ENCODE measurements at places on chromosomes 1 and 21.

DNA sequence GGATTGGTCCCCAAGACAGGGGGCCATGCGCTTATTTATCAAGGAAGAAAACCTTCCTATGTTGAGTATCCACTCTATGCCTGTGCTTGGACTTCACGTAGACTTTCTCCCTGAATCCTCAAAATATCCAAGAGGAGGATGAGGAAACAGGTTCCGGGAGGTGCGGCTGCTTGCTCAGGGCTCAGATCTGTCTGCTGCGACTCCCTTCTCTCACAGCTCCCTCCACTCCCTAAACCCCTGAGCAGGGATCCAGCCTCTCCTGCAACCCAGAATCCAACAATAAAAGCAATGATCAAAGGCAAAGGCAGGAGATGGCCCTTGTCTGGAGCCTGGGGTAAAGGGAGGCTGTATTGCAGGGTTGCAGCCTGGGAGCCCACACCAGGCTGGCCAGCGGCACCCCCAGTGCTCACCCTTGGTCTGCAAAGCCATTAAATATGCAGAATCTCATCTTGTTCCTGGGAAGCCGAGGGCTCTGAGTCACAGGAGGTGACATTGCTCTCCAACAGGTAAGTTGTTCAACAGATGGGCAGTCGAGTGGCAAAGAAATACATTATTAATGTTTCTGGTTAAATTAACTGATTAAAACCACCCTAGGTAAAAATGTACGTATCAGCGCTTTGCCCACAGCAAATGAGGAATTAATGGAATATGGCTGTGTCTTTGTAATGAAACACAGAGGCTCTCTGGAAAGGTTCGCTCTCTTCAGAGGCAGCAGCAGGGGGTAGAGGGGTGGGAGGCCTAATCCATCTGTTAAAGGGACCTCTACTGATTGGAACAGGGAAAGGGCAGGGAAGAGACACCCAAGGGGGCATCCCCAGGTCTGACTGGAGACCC lies 111.5 kb downstream of the GRIK3 start:
- no peak for DNase-seq

- DNase-seq, result no peak
These were observed 51.2 kb downstream of the XKR8 start for GRCh38 chr1:28010969-28011368.

- no peak for DNase-seq
These were observed 187.3 kb upstream of the DMRTA2 start for GRCh38 chr1:50610563-50610962.

DNA sequence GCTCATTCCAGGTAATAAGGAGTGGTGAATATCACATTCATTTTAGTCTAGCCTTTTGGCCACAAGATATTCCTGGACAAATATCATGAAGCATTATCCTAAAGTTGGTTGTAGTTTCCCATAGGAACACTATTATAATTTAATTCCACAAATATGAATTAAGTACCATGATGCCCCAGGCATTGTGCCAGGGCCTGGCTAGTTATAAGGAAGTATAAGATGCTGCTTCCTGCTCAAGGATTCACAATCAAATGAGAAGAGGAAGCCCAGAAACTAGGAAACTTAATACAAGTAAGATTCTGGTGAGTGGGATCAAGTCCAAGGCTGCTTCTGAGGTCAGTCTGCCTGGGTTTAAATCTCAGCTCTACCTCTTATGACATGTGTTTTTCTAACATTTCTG lies 30.6 kb upstream of the ZP4 start:
- DNase-seq, result no peak

- no peak for DNase-seq
These were observed 16.0 kb upstream of the POU3F1 start for GRCh38 chr1:38062361-38063288.

DNA sequence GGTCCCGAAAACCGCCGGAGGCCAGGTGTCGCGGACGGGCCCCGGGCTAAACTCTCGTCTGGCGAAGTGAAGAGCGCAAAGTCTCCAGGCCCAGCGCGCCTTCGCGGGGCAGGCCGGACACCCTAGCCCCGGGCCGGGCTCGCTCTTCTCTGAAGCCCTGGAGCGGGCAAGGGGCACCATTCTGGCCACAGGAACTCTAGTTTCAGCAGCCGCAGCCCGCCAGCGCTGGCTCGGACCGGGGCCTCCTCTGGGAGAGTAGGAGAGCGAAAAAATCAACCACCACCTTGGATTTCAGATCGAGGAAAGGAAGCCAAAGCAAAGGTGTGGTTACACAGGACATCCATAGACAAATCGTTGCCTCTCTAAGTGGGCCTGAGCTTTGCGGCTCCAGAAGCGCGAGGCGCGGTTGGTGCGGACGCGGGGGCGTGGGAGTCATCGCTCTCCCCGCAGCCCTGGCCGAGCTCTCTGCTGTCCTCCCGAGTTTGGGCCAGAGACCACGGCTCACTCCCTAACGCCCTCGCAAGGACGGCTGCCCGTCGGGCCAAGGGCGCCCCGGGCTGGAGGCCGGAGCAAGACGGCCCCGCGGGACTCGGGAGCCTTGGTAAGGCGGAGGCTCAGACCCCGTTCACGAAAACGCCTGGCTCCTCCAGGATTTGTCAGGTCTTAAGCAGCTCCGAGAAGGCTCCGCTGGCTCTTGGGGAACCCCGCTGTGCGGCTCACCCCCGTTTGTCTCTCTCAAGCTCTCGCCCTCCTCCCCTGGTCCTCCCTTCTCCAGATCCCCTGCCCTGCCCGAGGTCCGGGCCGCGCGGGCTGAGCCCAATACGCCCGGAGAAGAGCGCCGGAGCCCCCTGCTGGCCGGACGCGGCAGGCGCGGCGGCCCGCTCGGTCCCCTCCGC lies 132.9 kb upstream of the DPYD start:
- DNase-seq, result peak; percentile 75

- DNase-seq, result no peak
These were observed 249.6 kb upstream of the BEND5 start for GRCh38 chr1:49026230-49026811.

GRCh38 chr1:35298464-35298863 lies 30.0 kb downstream of the ZMYM4 start:
- peak; percentile 64 for DNase-seq

- peak; percentile 26 for DNase-seq
These were observed 804.6 kb upstream of the CXADR start for GRCh38 chr21:16708101-16708835.

GRCh38 chr1:168499688-168500049 lies 44.1 kb downstream of the XCL2 start:
- no peak for DNase-seq

DNA sequence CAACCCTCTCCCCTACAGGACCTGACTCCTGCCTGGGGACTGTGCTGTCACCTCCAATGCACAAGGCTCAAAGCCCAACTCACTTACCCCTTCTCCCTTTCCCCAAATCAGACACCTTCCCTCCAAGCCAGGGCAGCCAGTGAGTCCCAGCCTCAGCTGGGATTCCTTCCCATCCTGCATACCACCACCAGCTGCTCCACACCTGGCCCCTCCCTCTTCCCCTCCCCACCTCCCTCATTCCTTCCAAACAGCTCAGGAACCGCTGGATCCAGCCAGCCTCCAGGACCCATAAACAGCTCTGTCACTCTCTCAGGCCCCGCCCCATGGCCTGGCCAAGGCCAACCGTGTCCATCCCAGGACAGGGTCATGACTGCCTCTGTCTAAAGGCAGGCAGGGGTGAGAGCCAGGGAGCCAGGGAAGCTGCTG lies 41.4 kb downstream of the ACOT7 start:
- no peak for DNase-seq

GRCh38 chr21:36255663-36256062 lies 64.3 kb upstream of the MORC3 start:
- DNase-seq, result no peak

DNA sequence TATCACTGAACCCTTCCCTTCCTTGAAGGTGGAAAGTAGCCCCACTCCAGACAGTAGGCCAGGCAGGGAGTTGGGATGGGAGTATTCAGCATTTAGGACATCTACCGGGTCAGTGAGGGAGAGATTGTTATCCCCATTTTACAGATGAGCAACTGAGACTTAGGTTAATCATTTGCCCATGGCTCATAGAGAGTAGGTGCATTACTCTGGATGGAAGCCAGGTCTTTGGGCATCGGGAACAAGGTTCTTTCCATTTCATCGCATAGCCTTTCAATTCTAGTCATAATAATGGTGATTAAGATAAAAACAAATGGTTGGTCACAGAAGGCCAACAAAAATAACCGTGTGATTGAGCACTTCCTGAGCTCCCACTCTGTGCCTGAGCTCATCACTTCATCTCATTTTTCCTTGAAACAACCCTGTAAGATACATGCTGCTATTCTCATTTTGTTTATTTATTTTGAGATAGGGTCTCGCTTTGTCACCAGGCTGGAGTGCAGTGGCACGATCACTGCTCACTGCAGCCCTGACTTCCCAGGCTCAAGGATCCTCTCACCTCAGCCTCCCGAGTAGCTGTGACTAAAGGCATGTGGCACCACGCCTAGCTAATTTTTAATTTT lies 64.8 kb downstream of the NAV1 start:
- peak; percentile 27 for DNase-seq

DNA sequence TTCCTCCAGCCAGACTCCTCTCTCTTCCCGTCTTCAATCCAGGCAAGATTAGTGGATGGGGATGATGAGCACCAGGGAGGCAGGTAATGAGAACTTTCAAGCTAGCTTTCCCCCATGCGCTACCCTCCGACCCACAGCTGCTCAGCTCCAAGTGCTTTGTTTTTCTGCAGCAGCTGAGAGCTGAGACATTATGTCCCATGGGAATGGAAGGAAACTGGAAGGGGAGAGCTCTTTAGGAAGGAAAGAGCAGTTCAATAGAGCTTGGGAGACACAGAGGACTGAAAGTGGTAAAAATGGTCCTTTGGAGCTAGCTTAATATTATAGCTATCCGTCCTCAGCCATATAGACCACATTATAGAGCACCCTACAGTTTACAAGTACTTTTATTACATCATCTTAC lies 39.8 kb downstream of the RAB3B start:
- DNase-seq, result no peak

- no peak for DNase-seq
These were observed 8.8 kb upstream of the TIAM1 start for GRCh38 chr21:31352836-31353235.

DNA sequence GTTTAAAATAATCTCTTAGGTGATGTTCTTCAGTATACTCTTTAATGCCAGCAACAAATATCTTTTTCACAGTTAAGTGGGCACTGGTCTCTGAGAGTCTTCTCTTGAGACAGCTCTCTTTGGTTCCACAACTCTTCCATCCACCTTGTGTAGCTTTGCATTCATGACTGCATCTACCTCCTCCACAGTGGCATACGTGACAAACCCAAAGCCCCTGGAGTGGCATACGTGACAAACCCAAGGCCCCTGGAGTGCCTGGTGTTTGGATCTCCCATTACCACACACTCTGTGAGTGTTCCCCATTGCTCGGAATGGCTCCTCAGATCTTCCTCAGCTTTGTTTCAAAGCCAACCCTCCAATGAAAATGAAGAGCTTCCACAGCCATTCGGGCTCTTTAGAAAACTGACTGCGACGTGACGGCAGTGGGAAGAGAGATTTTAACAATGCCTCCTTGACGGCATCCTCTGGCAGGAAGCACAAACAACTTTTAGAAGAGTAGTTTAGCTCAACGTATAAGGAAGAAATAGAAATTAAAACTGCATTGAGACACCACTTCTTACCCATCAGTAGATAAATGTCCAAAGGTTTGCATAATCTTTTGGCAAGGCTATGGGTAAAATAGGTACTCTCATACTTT lies 45.8 kb downstream of the SLC30A7 start:
- no peak for DNase-seq

- DNase-seq, result peak; percentile 11
These were observed 597.6 kb downstream of the ADGRL2 start for GRCh38 chr1:82398357-82398756.

- DNase-seq, result no peak
These were observed 13.5 kb downstream of the USP1 start for GRCh38 chr1:62450301-62450700.

DNA sequence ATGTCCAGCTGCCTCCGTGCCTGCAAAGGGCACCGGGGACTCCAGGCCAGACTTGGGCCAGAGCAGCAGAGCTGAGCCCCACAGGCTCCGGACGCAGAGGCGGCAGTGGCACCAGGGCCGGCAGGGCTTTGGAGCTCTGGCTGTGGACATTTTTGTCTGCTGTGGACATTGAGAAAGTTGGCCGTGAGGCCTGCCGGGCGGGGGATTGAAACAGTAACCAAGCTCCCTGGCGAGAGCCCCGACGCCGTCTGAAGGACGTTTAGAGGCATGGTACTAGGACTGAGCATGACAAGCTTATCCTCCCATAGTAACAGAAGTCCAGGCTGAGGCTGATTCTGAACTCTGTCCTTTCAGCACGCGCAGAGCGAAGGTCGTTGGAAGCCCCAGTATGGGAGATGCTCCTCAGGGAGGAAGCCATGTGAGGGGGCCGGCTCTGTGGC lies 323.8 kb downstream of the AMY1C start:
- DNase-seq, result no peak

DNA sequence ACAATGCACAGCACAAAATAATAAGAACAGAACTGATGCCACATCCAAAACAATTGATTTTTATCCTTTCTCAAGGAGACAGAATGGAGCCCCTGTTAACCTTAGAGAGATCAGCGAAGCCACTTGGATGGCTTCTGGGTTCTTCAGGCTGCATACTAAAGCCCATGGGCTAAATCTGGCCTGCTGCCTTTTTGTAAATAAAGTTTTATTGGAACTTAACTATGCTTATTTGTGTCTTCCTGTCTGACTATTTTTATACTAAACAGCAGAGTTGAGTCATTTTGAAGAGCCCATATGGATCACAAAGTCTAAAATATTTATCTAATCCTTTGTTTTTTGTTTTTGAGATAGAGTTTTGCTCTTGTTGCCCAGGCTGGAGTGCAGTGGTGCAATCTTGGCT lies 16.3 kb upstream of the PPM1J start:
- no peak for DNase-seq

GRCh38 chr1:105608713-105609112 lies 1447.8 kb upstream of the PRMT6 start:
- DNase-seq, result peak; percentile 43

- DNase-seq, result no peak
These were observed 3.9 kb downstream of the CD53 start for GRCh38 chr1:110876748-110877341.

DNA sequence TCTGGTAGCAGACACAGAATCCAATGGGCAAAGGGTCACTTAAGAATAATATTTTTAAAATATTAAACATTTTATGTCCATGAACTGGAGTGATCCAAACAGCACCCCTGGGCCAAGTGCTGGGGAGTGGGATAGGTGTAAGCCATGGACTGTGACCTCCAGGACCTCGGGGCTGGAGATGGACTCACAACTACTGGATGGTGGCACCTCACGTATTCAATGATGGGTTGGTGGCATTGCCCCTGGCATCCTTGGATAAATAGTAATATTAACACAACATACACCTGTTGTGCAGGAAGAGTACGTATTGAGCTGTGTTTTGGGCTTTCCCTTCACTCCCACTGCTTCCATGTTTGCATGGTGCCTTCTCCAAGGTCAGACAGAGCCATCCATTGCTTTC lies 39.3 kb upstream of the TENT5C start:
- DNase-seq, result no peak
